ENCODE measurements at places on chromosomes 4 and X. TPM values are rescaled to one million over a fixed set of nuclear protein-coding genes. Genes with fewer than 3 reads are reported as not detected.
A peak's percentile ranks its signal among the peaks of the same experiment; 100 is the strongest.

DNA sequence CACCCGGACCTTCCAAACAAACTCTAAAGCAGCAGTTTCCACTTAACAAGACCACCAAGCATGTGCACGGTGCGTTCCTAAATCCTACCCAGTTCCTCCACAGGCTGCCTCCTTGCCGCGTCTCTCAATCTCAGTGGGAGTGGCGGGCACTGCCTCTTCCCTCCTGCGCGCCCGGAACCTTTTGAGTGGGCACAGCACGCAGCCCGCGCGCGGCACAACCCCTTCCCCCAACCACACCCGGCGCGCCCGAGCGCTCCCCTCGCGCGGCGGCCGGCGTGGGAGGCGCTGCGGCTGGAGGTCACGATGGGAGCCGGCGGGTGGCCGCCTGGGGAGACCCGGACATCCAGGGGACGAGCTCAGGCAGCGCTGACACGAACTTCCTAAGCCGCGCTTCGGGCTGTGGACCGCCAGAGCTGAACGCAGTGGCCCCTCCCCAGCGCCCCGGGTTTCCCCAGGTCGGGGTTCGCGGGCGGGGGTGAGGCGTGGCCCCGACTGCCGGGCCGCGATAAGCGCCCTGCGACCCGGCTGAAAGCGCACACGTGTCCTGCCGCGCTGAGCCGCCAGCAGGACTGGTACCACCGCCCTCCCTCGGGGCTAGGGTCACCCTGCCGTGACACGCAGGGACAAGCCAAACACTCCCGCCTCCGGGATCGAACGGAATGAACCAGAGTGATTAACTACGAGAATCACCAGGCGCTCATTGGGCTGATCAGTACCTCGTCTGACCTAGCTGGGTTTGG is at the start of gene ABCG2:
TSS of gene ABCG2 (minus strand) at position 151 of the 740 bp plus-strand sequence. CDS start 18,644 bp downstream, outside the sequence.
- DNase-seq, result peak; percentile 36

NHSL2 gene
- total RNA-seq, result 1.3 TPM

SYP gene
- 6.9 TPM for total RNA-seq

GNPDA2 gene
- total RNA-seq, result 8.4 TPM

GRCh38 chr4:90403781-90404180 is 276.6 kb downstream of the CCSER1 start:
- DNase-seq, result no peak

GNRHR gene
- not detected for total RNA-seq

CXCL11 gene
- total RNA-seq, result 0.46 TPM

GRCh38 chr4:25308761-25309160 is 3.8 kb upstream of the ZCCHC4 start:
- no peak for DNase-seq

CLCN3 gene
- total RNA-seq, result 131 TPM

GRCh38 chrX:97402333-97402732 is 518.6 kb downstream of the RPA4 start:
- DNase-seq, result no peak

DNA sequence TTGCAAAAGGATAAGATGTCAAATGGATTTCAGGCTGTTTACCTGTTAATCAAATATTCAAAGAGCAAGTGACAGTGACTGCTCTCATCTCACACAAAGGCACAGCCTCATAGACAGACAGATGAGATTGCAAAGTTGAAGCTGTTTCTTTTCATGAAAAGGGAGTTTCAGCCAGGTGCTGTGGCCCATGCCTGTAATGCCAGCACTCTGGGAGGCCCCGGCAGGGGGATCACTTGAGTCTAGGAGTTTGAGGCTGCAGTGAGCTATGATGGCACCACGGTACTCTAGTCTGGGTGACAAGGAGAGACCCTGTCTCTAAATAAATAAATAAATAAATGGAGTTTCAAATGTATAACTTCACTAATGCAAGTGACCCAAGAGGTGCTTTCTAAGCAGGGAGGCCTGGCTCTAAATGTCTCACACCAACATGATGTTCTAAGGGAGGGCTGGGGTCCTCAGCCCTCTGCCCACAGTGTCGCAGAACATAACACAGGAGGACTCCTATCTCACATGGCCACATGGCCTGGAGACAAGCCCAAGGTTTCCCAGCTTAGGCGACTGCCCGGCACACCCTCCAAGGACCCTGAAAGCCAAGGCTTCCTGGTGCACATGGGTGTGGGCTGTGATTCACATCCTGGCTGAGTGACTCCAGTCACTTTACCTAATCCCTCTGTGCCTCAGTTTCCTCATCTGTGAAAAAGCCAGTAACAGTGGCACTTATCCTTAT is 26.8 kb downstream of the PPP2R2C start:
- no peak for DNase-seq

DNA sequence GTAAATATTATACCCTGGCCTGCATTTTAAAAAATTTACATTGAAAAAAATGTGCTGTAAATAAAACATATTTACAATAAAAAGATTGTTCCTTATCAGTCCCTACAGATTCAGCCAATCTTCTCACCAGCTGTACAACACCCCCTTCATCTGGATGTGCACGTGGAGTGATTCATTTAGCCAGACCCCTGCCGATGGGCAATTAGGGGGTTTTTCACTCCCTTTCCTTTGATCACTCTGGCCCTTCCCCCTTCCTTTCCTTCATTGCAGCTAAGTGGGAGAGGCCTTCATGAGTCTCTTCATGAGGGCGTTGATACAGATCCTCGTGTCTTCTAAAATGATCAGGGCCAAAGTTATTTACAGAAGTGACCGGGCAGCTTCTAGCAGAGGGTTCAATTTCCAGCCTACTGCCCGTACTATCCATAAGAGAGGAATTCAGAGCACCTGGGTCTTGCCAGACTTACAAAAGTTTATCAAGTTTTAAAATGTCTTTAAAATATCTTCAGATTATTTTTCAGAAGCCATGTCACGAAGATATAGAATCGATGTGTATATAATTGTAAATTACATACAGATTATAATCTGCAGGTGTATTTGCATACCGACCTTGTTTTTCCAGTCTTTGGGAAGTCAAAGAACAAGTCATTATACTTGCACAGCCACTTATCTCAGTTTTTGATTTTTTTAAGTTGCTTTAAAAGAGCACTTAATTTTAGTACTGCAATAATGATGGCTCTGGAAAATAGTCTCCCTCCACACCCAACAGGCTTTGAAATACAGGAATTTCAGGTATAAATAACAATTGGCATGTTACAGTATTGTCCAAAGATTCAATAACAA is 21.4 kb upstream of the RASL11B start:
- DNase-seq, result no peak

GRCh38 chr4:114791976-114792375 is 193.4 kb downstream of the UGT8 start:
- no peak for DNase-seq

GRCh38 chr4:185749858-185750257 is 62.1 kb downstream of the SORBS2 start:
- DNase-seq, result no peak

EFNB1 gene
- total RNA-seq, result 80.0 TPM

DNA sequence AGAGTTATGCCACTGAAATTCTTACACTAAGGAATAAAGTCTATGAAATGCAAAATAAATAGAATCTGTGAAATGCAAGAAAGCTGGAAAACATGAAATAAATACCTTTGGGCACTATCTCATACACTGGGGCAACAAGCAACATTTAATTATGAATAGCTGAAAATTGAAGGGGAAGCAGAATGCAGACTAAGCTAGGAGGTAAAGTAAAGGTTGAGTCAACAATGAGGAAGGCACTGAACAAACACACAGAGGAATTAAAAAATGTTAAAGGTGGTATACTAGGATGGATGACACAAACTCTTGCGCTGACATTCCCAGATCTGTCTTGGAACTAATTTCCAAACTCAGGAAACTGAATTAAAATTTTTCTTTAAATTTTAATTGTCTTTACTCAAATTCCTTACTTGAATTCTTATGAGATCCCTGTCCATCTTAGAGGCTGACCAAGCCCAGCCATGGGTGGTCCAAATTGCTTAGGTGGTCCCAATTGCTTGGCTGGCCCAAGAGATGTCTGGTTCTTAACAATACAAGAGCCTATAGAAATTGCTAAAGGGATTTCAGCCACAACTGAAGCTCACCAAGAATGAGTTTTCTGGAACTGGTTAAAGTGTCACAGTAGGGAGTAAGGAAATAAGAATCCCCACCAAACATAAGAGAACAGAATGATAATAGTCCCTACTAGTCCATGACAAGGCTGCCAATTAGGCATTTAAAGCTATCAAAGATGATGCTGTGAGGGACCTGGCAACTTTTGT is 41.3 kb upstream of the ZCCHC13 start:
- DNase-seq, result no peak

SPINK2 gene
- total RNA-seq, result not detected

DNA sequence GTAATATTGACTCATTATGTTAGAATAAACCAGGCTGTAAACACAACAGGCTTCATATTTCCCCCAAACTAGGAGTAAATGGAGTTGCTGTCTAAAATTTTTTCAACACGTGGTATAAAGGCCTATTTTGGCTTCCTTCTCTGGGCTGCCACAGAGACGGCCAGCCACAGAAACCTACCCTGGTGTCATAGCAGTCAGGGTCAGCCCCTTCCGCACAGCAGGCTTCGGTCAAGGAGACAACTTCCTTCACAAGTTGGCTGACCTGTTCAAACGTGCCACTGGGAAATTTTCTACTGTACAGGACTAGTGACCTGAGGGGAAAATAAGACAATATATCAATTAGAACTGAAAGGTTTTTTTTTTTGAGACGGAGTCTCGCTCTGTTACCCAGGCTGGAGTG is 15.8 kb downstream of the GC start:
- DNase-seq, result no peak

DNA sequence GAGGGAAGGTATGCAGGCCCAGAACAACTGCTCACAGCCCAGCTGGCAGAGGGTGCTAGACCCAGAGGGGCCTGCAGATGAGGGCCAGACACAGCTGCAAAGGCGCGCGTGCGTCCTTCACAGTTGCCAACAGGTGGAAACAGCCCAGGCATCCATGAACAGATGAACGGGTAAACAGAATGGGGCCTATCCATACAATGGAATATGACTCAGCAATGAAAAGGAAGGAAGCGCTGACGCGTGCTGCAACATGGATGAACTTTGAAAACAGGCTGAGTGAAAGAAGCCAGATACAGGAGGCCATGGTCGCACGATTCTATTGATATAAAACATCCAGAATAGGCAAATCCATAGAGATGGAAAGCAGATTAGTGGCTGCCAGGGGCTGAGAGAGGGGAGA is 83.1 kb upstream of the DDX3X start:
- no peak for DNase-seq

DNA sequence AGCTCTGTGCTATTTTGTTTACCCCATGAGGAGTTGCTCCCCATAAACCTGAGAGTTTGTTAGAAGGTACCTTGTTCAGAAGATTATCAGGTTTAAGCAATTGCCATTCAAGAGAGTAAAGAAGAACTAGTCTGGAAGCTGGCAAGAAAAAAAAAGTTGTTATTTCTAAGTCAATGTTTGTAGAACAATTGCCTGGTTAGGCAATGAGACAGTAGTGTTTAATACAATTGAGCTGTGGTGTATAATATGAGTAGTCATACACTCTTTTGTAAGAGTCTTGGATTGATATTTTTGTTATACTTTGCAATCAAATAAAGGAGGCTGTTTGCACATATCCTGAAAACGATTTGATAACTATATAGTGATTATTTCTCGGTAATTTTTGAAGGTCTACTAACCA is 44.7 kb downstream of the GALNT7 start:
- no peak for DNase-seq

DNA sequence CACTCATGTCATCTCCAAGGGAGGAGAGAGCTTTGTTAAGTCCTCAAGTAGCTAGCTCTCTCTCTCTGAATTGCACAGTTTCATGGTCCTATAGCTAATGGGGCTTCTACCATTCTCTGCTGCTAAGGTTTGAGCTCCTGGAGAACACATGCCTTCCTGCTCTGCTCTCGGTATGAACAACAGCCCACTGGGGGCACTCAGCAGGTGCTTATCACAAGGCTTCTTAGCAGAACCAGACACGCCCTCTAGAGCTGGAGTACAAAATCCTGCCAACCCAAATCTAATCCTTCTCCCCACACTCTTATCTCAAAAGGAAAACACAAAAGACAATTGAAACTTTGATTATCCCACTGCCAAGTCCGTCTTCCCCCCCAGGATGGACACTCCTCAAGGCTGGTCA is 176.5 kb downstream of the HS3ST1 start:
- no peak for DNase-seq

GRCh38 chr4:154478547-154478946 is 13.1 kb downstream of the DCHS2 start:
- DNase-seq, result no peak

- DNase-seq, result no peak
These were observed 4.2 kb upstream of the CDS1 start for GRCh38 chr4:84578540-84579402.

- no peak for DNase-seq
These were observed 4.4 kb downstream of the PLAC1 start for GRCh38 chrX:134653835-134654234.

- peak; percentile 17 for DNase-seq
These were observed 43.0 kb downstream of the ENPEP start for GRCh38 chr4:110518889-110519490.

- DNase-seq, result no peak
These were observed 74.6 kb upstream of the SHOX start for GRCh38 chrX:555725-556666.

DNA sequence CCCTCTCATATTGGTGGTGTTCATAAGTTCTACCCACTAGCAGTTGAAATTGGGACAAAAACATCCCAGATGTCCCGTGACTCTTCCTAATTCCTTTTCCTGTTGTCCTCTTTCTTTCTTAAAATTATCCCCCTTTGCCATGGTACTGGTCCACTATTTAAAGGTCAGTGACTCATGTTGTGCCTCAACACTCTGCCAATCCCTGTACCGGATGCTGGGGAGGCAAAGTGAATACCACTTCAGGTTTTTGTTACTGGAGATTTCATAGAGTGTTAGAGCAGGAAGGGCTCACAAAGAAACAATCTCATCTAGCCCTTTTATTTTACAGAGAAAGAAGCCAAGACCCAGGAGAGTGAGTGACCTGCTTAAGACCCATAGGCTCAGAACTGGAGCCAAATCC is 24.6 kb downstream of the SEPTIN11 start:
- DNase-seq, result no peak

DNA sequence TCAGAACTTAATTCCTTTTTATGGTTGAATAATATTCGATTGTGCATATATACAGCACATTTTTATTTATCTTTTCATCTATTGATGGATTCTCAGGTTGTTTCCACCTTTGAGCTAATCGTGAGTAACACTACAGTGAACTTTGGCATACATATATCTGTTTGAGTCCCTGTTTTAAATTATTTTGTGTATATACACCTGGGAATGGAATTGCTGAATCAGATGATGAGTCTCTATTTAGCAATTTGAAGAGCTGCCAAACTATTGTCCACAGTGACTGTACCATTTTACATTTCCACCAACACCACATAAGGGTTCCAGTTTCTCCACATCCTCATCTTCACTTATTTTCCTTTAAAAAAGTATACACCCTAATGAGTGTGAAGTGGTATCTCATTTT is 166.2 kb upstream of the FGF13 start:
- no peak for DNase-seq

- DNase-seq, result no peak
These were observed 26.6 kb downstream of the NLGN3 start for GRCh38 chrX:71171110-71171801.

- no peak for DNase-seq
These were observed 456.3 kb downstream of the DTHD1 start for GRCh38 chr4:36737691-36738090.

All from left colon (tissue), 2 donors.